CMK (cell line): ENCODE measurements at places on chromosomes 4 and X.

GRCh38 chrX:84199688-84200087, 11.7 kb upstream of the RPS6KA6 start:
- no peak for DNase-seq

- DNase-seq, result no peak
Observed at GRCh38 chr4:141079393-141079930, 53.8 kb downstream of the RNF150 start.

DNA sequence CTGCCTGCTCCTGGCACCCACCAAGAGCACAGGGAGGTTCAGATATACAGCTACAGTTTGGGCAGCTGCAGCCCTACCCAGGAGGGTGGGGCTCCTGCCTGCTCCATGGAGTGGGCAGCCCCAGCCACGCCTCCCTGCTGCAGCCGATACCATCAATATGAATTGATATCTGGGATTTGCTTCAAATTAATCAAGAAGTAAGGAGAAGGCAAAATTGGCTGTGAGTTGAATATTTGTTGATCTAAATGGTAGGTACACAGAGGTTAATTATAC, 31.2 kb upstream of the ZNF280C start:
- DNase-seq, result no peak

GRCh38 chr4:87559090-87559837, 30.1 kb upstream of the SPARCL1 start:
- DNase-seq, result peak; percentile 12

DNA sequence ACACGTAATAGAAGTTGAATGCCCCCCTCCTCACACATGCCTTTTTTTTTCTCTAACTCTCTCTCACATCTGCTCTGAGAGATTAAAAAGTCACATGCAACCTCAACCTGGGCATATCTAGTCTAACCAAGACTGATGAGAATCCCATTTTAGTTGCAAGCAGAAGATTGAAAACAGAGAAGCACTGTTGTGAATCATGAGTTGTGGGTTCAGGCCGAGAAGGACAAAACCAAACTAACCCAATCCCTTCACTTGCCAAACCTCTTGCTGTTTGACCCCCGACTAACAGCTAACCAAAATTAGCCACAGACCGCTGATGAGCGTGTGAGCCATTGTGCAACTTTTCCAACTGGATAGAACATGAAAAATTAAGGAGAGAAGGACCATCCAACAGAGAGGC, 31.8 kb downstream of the CXCL1 start:
- DNase-seq, result no peak

DNA sequence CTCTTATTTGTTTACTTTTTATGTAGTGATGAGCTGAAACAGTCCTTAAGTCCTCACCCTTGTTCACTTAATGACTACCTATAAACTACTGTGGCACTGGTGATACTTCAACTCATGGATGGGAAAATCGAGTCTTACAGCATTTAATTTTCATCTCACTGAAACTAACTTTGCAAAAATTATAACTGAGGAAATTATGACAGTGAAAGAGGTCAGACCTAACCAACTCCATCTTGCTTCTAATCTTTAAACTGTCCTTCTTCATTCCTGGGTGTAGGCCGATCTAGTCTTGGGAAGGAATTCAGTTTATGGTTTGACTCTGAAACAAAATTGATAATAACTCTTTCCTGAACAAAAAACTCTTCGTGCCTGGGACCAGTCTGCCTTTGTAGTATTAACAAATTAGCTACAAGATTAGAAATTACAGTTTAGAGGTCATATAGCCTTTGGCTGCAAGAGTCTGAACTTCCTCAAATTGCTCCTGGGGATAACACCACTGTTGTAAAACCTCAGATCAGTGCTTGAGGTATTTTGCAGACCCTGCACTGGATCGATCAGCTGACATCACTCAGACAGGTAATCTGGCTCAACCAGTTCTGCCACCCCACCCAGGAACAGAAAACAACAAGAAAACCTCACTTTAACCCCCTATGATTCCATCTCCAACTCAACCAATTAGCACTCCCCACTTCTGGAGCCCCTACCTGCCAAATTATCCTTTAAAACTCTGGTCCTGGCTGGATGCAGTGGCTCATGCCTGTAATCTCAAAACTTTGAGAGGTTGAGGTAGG, 995.7 kb upstream of the PRKX start:
- DNase-seq, result no peak

GRCh38 chr4:47270201-47270888, 193.2 kb downstream of the COMMD8 start:
- DNase-seq, result no peak

DNA sequence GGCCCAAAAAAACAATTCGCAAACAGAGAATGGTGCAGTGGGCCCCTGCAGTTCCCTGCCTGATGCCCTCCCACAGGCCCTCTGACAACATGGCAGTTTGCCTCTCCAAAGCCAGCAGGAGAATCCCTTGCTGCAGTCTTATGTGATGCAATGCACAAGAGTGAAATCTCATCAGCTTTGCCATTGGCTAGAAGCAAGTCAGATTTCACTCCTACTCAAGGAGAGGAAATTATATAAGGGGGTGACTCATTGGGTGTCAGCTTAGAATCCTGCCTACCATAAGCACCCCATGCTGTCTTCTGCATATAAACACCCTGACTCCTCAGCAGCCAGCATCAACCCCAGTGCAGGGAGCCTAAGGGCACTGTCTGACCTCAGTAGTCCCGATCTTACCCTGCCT, 157.3 kb upstream of the LDB2 start:
- DNase-seq, result no peak

- DNase-seq, result no peak
Observed at GRCh38 chrX:103418811-103419340, 42.5 kb downstream of the BEX3 start.
